ENCODE measurements at places on chromosomes 7 and 10. TPM values are rescaled to one million over a fixed set of nuclear protein-coding genes. Genes with fewer than 3 reads are reported as not detected.

GRCh38 chr7:41538810-41539724 lies 163.8 kb downstream of the INHBA start:
- no peak for DNase-seq
- H3K4me1 ChIP-seq, result no peaks in the 10 kb centered on the region
- H3K36me3 ChIP-seq, result no peaks in the 10 kb centered on the region
- H3K27ac ChIP-seq, result no peak overlapping the region
- no peak overlapping the region for H3K4me3 ChIP-seq
- H3K27me3 ChIP-seq, result no peaks in the 10 kb centered on the region

GRCh38 chr10:56068473-56069263 lies 292.4 kb downstream of the ZWINT start:
- no peak for DNase-seq
- H3K27ac ChIP-seq, result no peak overlapping the region
- no peaks in the 10 kb centered on the region for H3K36me3 ChIP-seq
- no peaks in the 10 kb centered on the region for H3K27me3 ChIP-seq
- H3K4me1 ChIP-seq, result no peaks in the 10 kb centered on the region

GRCh38 chr10:20257422-20257821 lies 441.2 kb downstream of the PLXDC2 start:
- no peak for DNase-seq
- H3K36me3 ChIP-seq, result no peaks in the 10 kb centered on the region
- H3K27me3 ChIP-seq, result no peaks in the 10 kb centered on the region

DNA sequence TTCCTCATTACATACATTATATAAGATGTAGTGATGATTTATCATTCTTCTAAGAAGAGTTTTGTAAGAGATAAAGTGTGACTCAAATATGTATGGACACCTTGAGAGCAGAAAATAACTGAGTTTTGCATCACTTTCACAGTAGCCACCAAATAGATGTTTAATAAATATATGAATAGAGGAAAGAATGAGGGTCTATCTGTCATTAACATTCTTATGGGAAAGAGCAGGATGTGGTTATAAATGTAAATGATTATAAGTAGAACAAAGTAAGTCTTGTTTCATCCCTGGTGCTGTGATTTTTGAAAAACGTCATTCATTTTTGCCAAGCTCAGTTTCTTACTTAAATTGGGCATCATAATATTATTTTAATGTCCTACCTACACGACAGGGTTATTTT lies 15.0 kb upstream of the CRPPA start:
- H3K27ac ChIP-seq, result no peak overlapping the region
- DNase-seq, result no peak
- H3K36me3 ChIP-seq, result no peaks in the 10 kb centered on the region
- no peaks in the 10 kb centered on the region for H3K27me3 ChIP-seq
- H3K4me3 ChIP-seq, result no peak overlapping the region
- no peaks in the 10 kb centered on the region for H3K4me1 ChIP-seq

Gene CNPY1
- not detected for total RNA-seq

DNA sequence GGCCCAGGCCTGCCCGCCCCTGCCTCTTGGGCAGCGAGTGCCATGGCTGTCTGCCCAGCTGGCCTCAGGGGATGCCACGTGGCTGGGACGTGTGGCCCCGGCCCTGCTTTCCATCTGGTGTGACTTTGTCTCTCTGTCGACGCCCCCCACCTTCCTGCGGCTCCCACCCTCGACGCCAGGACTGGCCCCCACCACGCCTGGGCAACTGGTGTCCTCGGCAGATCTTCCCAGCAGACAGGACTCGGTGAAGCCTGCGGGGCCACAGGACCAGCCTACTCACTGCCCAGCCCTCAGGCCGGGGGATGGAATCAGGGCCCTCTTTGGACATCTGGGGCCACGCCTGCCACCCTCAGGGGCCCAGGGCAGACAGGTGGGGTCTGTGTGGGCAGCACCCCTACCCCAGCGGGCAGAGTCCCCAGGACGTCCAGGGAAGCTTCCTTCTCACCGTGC lies 55.1 kb downstream of the UNCX start:
- H3K4me3 ChIP-seq, result no peak overlapping the region
- H3K27me3 ChIP-seq, result no peaks in the 10 kb centered on the region
- H3K36me3 ChIP-seq, result no peaks in the 10 kb centered on the region
- no peak for DNase-seq
- H3K4me1 ChIP-seq, result peaks cover 4% of the 10 kb centered on the region

Gene PALS2
- total RNA-seq, result 72.2 TPM

- no peak overlapping the region for H3K4me3 ChIP-seq
- no peak overlapping the region for H3K27ac ChIP-seq
- H3K27me3 ChIP-seq, result no peaks in the 10 kb centered on the region
Observed at GRCh38 chr7:91556956-91557650, 292.9 kb downstream of the FZD1 start.

- H3K27ac ChIP-seq, result no peak overlapping the region
- H3K27me3 ChIP-seq, result no peaks in the 10 kb centered on the region
- no peak overlapping the region for H3K4me3 ChIP-seq
Observed at GRCh38 chr7:132503415-132503814, 72.9 kb downstream of the PLXNA4 start.

Gene GRM8
- 9.5 TPM for total RNA-seq

Gene DNAH11
- 11.9 TPM for total RNA-seq

DNA sequence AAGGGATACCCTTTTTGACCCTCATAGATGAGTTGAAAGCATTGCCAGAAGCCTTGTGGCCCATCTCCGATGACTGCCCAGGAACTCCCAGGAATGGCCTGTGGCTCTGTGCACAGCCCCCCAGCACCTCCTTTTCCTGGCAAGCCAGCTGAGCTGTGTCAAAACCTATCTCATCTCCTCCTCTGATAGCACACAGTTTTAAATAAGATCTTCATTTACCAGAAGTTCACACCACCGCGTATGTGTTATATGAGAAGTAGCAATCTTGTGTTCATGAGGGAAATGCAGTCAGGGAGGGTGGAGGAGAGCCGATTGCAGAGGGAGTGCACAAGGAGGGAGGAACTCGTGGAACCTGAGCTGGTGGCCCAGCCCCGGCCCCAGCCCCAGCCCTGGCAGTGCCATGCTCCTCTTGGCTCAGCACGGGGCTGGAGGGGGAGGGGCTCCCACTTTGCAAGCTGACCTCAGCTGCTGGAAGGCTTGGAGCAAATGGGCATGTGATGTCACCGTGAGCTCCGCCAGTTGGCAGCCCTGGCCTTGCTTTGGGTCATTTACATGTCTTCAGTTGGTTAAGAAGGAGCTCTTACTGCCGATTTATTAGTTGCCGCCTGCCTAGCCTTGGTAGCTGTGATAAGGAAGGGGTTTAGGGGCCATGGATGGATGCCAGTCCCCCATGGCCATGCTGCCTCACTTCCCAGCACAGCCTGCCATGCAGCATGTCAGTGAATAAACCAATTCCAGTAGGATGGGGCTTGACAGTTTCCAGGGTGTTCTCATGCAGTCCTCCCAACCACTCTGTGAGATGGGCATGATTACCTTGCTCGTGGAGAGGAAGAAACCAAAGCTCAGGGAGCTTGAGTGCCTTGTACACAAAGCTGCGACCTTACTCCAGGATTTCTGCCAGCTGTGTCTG lies 20.0 kb downstream of the UNC5B start:
- H3K4me1 ChIP-seq, result peaks cover 5% of the 10 kb centered on the region
- DNase-seq, result peak; percentile 73
- H3K27ac ChIP-seq, result no peak overlapping the region
- H3K27me3 ChIP-seq, result no peaks in the 10 kb centered on the region

DNA sequence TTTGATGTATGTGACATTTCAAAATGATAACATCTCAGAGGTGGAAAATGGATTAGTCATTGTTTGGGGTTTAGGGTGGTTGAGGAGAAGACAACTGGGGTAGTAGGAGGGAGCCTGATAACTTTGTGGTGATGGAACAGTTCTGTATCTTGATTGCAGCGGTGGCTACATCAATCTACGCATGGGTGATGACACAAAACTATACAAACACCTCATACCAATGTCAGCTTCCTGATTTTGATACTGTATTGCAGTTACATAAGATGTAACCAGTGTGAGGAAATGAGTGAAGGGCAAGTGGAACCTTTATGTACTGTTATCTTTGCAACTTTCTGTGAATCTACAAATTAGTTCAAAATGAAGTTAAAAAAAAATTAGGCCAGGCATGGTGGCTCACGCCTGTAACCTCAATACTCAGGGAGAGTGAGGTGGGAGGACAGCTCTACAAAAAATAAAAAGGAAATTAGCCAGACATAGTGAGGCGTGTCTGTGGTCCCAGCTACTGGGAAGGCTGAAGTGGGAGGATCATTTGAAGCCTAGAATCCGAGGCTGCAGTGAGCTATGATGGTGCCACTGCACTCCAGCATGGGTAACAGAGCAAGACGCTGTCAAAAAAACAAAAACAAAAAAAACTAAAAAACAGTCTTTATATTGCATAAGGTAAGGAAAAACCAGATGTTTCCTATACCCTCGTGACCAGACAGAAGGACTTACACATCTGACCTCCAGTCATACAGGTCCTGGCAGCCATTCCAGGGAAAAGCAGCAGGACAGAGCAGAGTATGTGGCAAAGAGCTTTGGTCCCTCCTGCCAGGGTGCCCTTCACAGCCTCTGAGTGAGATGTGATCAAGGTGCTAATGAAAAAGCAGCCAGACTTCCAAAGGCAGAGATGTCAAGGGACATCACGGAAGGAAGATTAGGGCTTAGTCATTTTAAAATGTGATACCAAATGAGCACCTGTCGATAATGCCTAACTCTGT lies 50.8 kb downstream of the CYTH3 start:
- no peaks in the 10 kb centered on the region for H3K36me3 ChIP-seq
- DNase-seq, result no peak

Gene HOXA7
- 0.54 TPM for total RNA-seq

GRCh38 chr10:116838143-116838725 lies 11.1 kb upstream of the ENO4 start:
- H3K27ac ChIP-seq, result no peak overlapping the region
- H3K27me3 ChIP-seq, result no peaks in the 10 kb centered on the region
- no peaks in the 10 kb centered on the region for H3K36me3 ChIP-seq
- no peak overlapping the region for H3K4me3 ChIP-seq
- no peaks in the 10 kb centered on the region for H3K4me1 ChIP-seq
- DNase-seq, result no peak

Gene TMEM273
- 12.6 TPM for total RNA-seq

Gene NXPH1
- total RNA-seq, result not detected

DNA sequence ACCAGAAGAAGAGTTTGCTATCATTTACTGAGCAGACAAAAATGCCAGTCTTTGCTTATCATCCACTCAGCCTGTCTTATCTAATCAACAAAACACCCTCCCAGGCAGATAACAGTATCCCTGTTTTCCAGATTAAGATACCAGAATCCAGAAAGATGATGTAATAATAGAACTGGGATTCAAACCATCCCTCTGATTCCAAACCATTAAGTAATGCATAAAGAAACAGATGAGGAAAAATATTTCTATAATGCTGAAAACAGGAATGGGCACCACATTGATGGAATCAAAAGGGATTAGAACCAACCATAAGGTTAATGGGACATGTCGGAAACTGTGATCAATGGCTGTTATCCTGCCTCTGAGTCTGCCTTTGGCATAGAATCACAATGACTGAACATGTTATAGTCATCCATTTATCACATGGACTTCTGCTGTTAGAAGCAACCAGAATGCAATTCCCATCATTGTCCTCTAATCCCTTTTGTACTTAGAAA lies 92.1 kb upstream of the RSU1 start:
- no peaks in the 10 kb centered on the region for H3K36me3 ChIP-seq
- H3K27me3 ChIP-seq, result no peaks in the 10 kb centered on the region
- no peak overlapping the region for H3K27ac ChIP-seq
- H3K4me1 ChIP-seq, result no peaks in the 10 kb centered on the region

DNA sequence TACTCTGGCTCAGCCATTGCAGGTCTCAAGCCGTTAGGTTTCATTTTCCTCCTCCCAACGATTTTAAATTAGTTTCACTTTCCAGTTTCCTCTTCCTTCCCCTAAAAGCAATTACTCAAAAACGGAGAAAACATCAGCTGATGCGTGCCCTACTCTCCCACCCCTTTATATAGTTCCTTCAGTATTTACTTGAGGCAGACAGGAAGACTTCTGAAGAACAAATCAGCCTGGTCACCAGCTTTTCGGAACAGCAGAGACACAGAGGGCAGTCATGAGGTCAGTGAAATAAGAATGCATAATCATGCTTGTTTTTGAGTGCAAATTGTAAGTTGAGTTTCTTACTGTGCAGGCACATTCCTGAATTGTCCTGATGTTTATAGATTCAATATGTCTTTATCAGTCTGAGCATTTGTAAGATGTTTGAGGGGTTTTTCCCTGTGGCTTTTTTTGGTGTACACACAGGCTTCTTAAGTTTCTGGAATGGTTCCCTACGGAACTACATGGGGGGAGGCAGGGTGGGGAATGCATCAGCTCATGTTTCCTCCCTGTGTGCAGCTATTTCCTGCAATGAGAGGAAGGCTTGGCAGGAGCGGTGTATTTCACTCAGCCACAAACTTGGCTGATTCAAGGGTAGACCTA lies at the start of gene IFIT3:
TSS of gene IFIT3 (plus strand) at position 195 of the 639 bp plus-strand sequence. CDS start at position 272, 77 bp downstream.
- DNase-seq, result peak; percentile 63
- peak within 1 kb of the TSS; percentile 83 for H3K27ac ChIP-seq
- no peaks in the 10 kb centered on the region for H3K36me3 ChIP-seq
- no peaks in the 10 kb centered on the region for H3K27me3 ChIP-seq
- H3K4me1 ChIP-seq, result peaks cover 4% of the 10 kb centered on the region

- no peak overlapping the region for H3K27ac ChIP-seq
- H3K27me3 ChIP-seq, result no peaks in the 10 kb centered on the region
- H3K36me3 ChIP-seq, result no peaks in the 10 kb centered on the region
- H3K4me3 ChIP-seq, result no peak overlapping the region
- no peak for DNase-seq
- no peaks in the 10 kb centered on the region for H3K4me1 ChIP-seq
Observed at GRCh38 chr10:70311698-70312097, 27.9 kb upstream of the NPFFR1 start.

DNA sequence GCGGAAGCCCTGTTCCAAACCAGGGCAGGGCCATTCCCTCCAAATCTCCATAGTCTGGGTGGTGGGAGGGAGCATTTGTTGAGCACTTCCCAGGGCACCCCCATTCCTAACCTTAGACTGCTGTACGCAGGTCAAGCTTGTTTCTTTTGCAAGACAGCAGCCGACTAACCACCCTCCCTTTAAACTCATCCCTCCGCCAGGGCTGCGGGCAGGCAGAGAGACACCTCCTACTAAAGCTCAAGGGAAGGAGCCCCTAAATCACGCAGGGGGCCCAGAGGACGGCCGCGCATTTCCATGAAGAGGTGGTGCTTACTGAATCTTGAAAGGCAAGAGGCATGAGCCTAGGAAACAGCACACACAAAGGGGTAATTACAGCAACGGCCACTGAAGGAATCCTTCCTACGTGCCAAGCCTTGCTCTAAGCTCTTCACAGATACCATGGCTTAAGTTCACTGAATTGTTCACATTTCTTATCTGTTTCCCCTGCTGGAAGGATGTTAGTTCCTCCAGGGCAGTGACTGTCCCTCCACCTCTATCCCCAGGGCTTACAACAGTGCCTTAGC lies 90.0 kb downstream of the PROSER2 start:
- no peak for DNase-seq
- no peaks in the 10 kb centered on the region for H3K27me3 ChIP-seq
- H3K27ac ChIP-seq, result no peak overlapping the region

All from thyroid gland (tissue), 4 donors.